Right cardiac atrium (tissue), 5 donors: ENCODE measurements at places on chromosomes 13 and 19. TPM values are rescaled to one million over a fixed set of nuclear protein-coding genes. Genes with fewer than 3 reads are reported as not detected.
A peak's percentile ranks its signal among the peaks of the same experiment; 100 is the strongest.

GRCh38 chr13:30753030-30753616 is 17.8 kb downstream of the ALOX5AP start:
- no peak for DNase-seq

- no peak for DNase-seq
Measured at GRCh38 chr19:29875931-29876330, 64.1 kb downstream of the CCNE1 start.

The ZNF534 gene
- 0.34 TPM for polyA plus RNA-seq

GRCh38 chr19:33437821-33438671 is 64.5 kb downstream of the CEBPG start:
- DNase-seq = peak; percentile 66

The GSX1 gene
- polyA plus RNA-seq = not detected

GRCh38 chr19:53977429-53977990 is 13.9 kb upstream of the CACNG6 start:
- DNase-seq = peak; percentile 77

DNA sequence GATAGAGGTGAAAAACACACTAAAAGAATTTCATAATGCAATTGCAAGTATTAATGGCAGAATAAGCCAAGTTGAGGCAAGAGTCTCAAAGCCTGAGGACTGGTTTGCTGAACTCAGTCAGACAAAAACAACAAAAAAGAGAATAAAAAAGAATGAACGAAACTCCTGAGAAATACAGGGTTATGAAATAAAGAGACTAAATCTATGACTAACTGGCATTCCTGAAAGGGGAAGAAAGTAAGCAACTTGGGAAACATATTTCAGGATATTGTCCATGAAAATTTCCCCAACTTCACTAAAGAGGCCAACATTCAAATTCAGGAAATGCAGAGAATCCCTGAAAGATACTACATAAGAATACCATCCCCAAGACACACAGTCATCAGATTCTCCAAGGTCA is 47.8 kb downstream of the UBL3 start:
- DNase-seq = no peak

- DNase-seq = peak; percentile 46
Measured at GRCh38 chr13:36850790-36851438, 31.9 kb downstream of the RFXAP start.
